Nucleus accumbens (tissue), 56 donors: ENCODE measurements at places on chromosomes 7 and 10.

DNA sequence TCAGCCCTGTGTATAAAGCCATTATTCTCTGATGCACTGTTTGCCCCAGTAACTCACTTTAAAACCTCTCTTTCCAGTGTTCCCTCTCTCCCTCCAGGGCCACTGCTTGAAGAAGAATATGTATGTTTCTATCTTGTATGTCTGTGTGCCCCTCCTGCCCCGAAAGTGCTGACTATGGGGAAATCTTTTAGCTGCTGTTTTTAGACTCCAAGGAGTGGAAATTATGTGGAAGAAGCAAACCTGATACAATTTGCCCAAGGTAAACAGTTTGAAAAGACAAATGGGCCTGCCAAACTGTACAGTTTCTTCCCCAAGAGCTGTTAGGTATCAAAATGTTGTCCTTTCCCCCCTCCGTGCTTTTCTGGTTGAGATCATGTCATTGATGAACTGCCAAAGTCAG, 3.4 kb downstream of the ADRA2A start:
- no peak for DNase-seq

DNA sequence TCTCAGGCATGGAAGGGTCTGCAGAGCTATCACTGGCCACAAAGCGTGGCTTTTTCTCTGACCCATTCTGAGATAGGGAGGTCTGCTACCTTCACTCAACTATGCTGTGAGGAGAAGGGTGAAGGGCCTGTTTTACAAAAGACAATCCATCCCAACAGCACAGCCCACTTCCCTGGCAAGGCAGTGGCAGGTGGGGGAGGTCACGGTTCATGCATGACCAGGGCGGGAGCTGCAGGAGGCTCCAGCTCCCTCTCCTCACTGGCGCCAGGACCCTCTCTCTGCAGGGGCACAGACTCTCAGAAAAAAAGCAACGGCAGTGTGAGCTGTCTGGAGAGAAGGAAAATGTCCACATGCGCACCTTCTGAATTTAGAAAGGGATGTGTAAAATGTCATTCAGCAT, 28.5 kb downstream of the GRB10 start:
- no peak for DNase-seq

DNA sequence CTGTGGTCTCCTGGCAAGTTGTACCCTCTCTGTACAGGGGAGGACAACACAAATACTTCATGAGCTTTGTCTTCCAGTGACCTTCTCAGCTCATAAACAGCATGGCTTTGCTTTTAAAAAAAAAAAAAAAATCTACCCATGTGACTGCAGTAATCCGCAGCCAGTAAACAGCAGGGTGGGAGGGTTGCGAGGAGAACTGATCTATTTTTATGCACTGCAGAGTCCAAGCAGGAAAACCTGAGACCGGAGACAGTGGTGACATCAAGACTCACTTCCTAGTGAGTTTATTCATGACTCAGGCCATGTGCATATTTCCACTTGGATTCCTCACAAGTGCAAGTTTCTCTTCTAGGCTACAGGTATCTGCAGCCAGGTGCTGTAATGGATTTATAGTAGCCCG, 127.9 kb downstream of the NRF1 start:
- DNase-seq: no peak

GRCh38 chr10:3668276-3668965, 116.6 kb downstream of the KLF6 start:
- no peak for DNase-seq

- no peak for DNase-seq
Observed at GRCh38 chr7:74103219-74103772, 19.7 kb downstream of the LIMK1 start.

GRCh38 chr7:135771961-135772638, 23.5 kb upstream of the FAM180A start:
- DNase-seq: no peak

DNA sequence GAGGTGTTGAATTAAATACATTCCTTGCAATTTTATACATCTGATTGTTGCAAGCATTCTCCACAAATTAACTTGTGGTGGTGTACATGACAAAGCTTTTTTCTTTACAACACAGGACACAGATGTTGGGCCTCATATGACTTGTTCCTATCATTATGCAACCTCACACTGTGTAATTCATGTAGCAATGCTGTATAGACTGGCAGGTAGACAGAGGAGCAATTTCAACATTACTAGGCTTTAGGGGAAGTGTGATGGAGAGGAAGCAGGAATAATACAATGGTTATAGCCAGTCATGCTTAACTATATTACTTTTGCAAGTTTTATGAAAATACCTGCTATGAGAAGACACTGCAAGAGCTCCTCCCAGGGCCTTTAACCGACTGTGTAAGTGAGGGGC, 832.1 kb downstream of the CNTNAP2 start:
- no peak for DNase-seq

DNA sequence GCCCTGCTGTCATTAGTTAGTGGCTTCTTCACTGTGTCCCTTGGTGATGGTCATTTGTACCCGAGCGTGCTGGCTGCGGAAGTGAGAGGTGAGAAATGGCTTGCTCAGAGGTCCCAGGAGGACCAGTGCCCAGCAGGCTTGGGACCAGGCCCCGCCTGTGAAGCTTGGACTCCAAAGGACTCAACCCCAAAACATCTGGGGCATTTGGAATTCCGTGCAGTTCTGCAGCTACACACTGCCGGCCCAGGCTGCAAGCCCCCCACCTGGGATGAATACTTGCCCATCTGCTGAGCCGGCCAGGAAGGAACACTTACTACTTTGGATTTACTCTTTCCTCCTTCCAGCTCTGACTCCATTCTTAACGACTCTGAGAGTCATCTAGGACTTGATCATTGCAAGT, 18.0 kb downstream of the ECHDC3 start:
- DNase-seq: no peak
